ENCODE measurements at places on chromosomes 12 and 14.

DNA sequence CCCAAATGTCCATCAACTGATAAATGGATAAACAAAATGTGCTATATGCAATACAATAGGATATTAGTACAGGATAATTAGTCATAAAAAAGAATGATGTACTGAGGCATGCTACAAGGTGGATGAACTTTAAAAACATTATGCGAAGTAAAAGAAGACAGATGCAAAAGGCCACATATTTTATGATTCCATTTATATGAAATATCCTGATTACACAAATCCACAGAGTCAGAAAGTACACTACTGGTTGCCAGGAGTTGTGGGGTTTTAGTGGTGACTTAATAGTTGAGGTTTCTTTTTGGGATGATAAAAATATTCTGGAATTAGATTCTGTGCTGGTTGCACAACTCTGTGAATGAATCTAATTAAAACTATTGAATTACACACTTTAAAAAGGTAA is 12.6 kb downstream of the TRIM9 start:
- DNase-seq = no peak

DNA sequence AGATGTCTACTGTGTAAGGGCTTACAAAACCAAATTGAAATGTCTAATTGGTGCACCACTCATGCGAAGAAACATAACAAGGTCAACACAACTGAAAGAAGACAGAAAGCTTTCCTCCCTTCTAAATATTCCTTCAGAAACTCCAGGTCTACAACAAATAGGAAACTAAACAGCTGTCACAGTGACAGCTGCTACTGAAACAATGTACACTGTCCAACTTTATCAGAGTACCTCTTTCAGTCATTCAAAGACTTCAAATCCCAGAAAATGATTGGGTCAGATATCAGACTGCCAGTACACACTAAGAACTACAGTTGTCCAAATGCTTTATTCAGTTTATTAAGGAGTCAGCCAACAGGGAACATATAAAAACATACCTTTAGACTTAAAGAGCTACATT is 35.2 kb downstream of the CEP128 start:
- no peak for DNase-seq

DNA sequence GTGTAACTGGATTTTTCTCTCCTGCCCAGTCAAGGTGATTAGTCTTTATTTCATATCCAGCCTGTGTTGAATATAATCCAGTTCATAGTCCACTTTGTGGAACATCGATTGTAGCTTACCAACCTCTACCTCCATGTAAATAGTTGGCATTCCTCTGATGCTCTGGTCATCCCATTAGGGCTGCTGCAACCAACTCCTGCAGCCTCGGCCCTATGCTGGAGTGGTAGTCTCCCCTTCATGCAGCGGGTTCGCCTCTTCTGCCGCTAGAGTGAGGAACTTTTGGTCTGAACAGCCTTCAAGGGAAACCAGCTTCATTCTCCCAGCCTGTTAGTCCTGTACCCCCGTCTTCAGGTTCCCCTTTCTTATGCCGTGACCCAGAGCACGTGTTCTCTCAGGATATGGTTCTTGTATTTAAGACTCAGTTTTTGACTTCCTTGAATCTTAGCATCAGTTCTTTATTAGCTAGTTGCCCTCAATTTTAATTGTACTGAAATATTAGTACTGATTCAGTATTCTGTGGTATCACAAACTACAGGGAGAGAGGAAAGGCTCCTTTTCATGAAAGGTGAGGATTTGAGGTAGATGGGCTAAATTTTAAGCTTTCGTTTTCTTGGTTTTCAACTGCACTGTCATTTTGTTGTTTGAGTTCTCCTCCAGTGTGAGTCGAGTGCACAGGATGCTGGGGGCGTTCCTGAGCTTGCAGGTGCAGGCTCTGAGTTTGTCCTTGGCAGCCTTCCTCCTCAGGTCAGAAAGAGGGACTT is 33.2 kb downstream of the ZNF664 start:
- no peak for DNase-seq

- DNase-seq = no peak
Measured at GRCh38 chr12:120943482-120943881, 34.9 kb upstream of the HNF1A start.
